ENCODE measurements at places on chromosomes 2 and 18.

- DNase-seq = no peak
Measured at GRCh38 chr2:67242456-67242855, 154.7 kb upstream of the ETAA1 start.

DNA sequence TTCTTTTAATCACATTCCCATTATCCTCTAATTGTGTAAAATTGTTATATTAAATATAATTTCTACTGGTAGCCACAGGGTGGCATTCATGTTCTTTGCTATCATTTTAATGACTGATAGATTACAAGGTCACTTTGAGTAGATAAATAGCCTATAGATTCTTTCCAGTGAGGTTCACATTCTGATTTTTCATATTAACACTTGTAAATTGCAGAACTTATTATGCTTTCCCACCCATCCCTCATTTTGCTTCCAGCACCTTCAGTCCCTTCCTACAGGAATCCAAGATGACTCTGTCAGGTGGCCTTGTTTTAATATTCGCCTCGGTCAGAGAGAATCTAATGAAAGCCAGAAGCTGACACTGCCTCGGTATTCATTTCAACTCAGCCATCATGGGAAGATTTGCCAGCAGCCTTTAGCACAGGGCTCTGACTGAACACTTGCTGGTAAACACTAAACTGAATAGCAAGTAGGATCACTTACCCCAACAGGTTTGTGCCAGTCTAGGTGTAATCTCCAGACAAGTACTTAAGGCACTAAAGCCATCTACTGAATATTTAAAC is 101.2 kb upstream of the FSHR start:
- peak; percentile 14 for DNase-seq

GRCh38 chr2:239461291-239462190 is 60.7 kb upstream of the HDAC4 start:
- DNase-seq = no peak

DNA sequence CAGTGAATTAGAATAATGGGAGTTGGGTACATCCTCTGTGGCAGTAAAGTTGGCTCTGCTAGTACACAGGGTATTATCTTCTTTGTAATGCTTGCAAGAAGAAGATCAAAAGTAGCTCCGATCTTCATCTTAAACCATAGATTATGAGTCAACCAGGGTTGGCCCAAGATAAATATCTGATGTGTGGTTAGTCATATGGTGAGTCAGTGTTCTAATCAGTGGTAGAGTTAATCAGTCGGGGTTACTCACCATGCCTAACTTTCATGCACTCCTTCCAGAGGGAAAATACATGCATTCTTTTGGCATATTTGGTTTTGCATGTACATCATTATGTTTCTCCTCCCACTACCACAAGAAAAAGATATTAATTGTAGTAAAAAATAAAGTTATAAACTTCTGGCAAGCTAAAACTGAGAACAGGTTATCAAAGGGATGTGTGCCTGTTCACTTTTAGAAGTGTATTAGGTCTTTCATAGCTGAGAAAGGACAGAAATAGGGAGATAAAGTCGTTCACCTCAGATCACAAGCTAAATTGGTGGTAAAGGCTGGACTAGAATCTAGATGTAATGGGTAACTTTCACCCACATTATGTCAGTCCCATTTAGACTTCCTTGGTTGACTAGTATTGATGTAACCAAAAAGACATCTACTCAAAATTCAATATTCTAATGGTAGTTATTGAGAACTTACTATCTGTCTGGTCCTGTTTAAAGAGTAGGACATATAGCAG is 684.4 kb downstream of the IRS1 start:
- no peak for DNase-seq

GRCh38 chr2:44770221-44771195 is 171.0 kb upstream of the SIX3 start:
- DNase-seq = no peak

- no peak for DNase-seq
Measured at GRCh38 chr2:222869252-222869560, 8.4 kb downstream of the ACSL3 start.

- DNase-seq = no peak
Measured at GRCh38 chr2:62334009-62334408, 138.1 kb downstream of the B3GNT2 start.

GRCh38 chr2:202669841-202670240 is 35.1 kb downstream of the FAM117B start:
- DNase-seq = no peak

DNA sequence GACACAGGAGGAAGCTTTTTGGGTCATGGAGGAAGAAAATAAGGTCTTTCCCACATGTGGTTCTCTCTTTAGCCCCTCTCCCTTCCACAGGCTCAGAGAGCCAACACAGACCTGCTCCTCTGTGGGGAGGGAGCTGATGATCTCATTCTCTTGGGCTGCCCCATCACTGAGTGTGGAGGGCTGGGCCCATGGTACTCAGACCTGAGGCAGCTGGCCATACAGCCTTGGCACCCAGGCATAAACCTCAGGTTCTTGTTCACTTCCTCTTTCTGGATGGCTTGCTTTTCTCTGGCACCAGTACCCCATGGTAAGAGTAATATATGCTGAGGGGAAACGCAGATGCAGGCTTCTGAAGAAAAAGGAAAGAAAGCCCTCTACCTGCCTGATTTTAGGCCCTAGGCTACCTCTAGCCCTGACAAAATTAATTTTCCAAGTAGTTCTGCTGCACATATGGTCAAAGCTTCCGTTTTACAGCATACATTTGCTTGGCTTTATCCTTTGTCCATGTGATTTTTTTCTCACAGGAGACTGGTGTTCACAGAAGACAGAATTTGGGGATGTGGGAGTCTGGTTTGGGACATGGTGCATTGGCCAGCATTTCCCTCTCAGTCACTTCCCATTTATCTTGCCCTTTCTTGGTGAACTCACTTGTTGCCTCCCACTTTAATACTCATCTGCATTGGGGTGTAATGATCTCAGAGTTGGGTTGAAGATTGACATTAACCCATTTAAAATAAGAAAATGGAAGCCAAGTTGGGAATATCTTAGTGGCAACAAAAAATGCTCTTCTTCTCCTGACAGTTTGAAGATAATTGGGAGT is 11.1 kb downstream of the DHRS9 start:
- DNase-seq = no peak

DNA sequence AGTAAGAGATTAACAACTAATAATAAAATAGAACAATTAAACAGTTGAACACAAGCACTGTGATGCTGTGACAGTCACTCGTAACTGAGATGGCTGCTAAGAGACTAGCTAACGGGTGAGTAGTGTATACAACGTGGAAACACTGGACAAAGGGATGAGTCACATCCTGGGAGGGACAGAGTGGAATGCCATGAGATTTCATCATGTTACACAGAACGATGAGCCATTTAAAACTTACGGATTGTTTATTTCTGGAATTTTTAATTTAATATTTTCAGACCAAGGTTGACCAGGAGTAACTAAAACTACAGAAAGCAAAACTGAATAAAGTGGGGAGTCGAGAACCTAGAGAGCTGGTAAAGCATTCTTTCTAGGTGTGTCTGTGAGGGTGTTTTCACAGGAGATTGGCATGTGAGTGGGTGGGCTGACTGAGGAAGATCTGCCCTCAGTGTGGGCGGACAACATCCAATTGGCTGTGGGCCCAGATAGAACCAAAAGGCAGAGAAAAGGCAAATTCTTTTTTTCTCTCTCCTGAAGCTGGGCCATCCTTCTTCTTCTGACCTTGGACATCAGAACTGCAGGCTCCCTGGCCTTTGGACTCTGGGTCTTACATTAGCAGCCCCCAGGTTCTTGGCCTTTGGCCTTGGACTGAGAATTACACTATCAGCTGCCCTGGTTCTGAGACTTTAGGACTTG is 14.6 kb downstream of the TMSB10 start:
- DNase-seq = peak; percentile 75

DNA sequence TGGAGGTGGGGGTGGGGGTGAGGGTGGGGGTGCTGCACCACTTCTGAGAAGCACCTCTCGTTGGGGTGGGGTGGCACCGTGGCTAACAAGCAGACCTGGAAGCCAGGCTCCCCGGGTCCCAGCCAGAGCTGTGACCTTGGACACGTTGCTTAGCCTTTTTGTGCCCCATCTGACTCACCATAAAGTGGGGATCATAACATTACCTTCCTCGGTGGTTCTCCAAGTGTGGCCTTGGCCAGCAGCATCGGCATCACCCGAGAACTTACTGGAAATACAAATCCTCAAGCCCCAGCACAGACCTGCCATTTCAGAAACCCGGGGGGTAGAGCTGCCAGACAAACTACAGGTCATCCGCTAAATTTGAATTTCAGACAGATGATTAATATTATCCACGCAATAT is 58.7 kb upstream of the SLC66A3 start:
- no peak for DNase-seq

Data from putamen (tissue), 1 donor.